ENCODE measurements at places on chromosomes 1 and 21. TPM values are rescaled to one million over a fixed set of nuclear protein-coding genes. Genes with fewer than 3 reads are reported as not detected.

DNA sequence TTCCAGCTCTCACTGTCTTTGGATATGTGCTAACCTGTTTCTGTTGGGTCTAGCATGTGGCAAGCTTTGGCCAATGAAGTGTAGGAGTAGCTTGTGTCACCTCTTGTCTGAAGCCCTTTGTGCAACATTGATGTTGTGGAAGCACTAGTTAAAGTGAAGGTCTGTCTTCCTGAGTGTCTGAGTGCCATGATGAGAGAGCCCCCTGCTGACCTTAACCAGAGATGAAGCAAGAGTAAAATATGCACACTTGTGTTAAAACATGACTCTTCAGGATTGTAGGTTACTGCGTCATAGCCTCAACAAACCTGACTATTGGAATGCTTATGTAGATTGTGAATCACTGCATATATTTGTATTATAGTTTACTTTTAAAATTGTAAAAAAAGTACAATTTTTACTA, 103.7 kb downstream of the NCAM2 start:
- DNase-seq = no peak

DNA sequence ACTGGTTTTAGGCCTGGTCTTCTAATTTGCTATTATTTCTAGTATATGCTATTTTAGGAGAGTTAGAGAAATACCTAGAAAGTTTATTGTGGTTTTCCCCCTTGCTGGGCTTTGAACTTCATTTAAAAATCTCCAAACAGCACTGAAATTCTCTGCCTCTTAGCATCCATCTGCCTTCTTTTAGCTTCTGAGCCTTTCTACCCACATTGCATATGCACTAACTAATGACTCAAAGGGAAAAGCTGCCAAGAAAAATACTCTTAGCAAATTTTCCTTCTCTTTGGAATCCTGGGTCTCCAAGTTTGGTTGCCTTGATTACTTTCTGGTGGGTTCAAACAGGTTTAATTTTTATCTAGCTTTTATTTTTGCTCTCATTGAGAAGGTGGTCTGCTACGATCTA, 408.4 kb upstream of the PTBP2 start:
- DNase-seq = no peak

Gene GJA5
- total RNA-seq = 34.0 TPM

Gene HSF2BP
- 1.1 TPM for total RNA-seq

Gene ATP1B1
- 19.9 TPM for total RNA-seq
